ENCODE measurements at places on chromosomes 4 and X.

GRCh38 chrX:64204701-64205440 lies 637 bp downstream of the AMER1 start:
- no peak for DNase-seq

- no peak for DNase-seq
Observed at GRCh38 chr4:143306788-143307187, 29.9 kb upstream of the GAB1 start.

DNA sequence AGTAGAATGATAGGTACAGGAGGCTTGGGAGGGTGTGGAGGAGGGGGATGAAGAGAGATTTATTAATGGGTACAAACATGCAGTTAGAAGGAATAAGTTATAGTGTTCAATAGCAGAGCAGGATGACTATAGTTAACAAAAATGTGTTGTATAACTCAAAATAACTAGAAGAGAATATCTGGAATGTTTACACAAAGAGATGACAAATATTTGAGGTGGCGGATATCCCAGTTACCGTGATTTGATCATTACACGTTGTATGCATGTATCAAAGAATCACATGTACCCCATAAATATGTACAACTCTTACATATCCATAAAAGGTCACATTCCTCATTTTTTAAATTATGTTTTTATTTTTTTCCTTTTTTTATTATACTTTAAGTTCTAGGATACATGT lies 456.6 kb downstream of the MAGEB5 start:
- DNase-seq = no peak

GRCh38 chr4:10640561-10641201 lies 43.9 kb downstream of the CLNK start:
- DNase-seq = no peak

- DNase-seq = no peak
Observed at GRCh38 chr4:43348591-43348990, 456.1 kb downstream of the GRXCR1 start.

DNA sequence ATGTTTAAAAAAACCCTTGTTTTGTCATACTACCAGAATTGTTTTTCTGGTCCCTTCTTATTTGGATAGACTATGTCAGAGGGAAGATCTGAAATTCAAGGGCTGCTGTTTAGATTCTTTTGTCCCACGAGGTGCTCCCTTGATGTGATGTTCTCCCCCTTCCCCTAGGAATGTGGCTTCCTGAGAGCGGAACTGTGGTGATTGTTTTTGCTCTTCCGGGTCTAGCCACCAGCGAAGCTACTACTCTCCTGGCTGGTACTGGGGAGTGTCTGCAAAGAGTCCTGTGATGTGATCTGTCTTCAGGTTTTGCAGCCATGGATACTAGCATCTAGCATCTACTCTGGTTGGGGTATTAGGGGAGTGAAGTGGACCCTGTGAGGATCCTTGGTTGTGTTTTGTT lies 271.1 kb downstream of the DCAF12L2 start:
- DNase-seq = no peak

DNA sequence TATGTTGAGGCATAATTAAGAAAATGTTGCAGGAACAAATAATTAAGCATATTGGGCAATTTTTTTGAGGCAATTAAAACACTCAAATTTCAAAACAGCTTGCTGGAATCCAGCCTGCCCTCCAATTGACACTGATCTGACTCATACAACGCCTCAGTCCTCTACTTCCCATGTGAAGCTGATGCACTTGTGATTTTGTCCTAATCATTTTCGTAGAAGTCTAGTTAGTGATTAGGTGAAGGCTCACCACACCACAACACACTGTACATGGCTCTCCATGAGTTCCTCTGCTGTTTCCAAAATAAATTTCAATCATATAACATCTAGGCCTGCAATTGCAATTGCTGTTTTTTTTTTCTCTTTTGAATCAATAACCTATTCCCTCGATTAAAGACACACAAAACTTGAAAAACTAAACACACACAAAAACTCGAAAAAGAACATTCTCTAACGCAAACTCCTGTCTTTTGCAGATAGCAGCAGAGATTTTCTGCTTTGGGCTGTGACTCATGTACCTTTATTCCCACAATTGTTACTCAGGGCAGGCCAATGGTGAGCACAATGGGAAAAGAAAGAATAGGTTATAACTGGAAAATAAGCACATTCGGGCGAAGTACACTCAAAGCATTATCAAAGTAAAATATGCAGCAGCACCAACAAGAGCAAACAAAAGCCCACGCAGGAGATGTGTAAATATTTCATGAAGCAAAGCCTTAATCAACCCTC lies 1.7 kb downstream of the GPRIN3 start:
- no peak for DNase-seq
